Left ventricle myocardium superior (tissue), 1 donor: ENCODE measurements at places on chromosomes 2 and 18. TPM values are rescaled to one million over a fixed set of nuclear protein-coding genes. Genes with fewer than 3 reads are reported as not detected.

Gene KCNS3
- 4.9 TPM for total RNA-seq

Gene DNAH6
- 0.22 TPM for total RNA-seq

Gene LRP1B
- total RNA-seq: 0.02 TPM

Gene KIAA2012
- not detected for total RNA-seq

Gene LRRC30
- total RNA-seq: not detected

Gene RSAD2
- 4.8 TPM for total RNA-seq

Gene VAMP8
- total RNA-seq: 17.1 TPM

Gene CLHC1
- 9.4 TPM for total RNA-seq

Gene PSME4
- total RNA-seq: 51.0 TPM

Gene HOXD4
- 0.22 TPM for total RNA-seq

Gene SLC4A3
- total RNA-seq: 456 TPM

Gene PPP1R1C
- 25.2 TPM for total RNA-seq
